ENCODE measurements at places on chromosomes 16 and 17. TPM values are rescaled to one million over a fixed set of nuclear protein-coding genes. Genes with fewer than 3 reads are reported as not detected.

CLEC3A gene
- total RNA-seq, result not detected

SLC7A6 gene
- 38.2 TPM for total RNA-seq

TPSD1 gene
- 0.50 TPM for total RNA-seq

SDF2 gene
- total RNA-seq, result 30.7 TPM

UTS2R gene
- 2.1 TPM for total RNA-seq

IKZF3 gene
- 0.42 TPM for total RNA-seq

NUDT7 gene
- total RNA-seq, result 41.2 TPM

NPIPB6 gene
- total RNA-seq, result 0.40 TPM

FOXF1 gene
- 0.25 TPM for total RNA-seq

MEFV gene
- 0.62 TPM for total RNA-seq

FZD2 gene
- 3.1 TPM for total RNA-seq

ASGR2 gene
- total RNA-seq, result 0.30 TPM

FN3K gene
- total RNA-seq, result 92.6 TPM

FA2H gene
- 0.50 TPM for total RNA-seq

CXCL16 gene
- total RNA-seq, result 3.5 TPM

C1QTNF8 gene
- not detected for total RNA-seq

All from left ventricle myocardium superior (tissue), 1 donor.